Right lobe of liver (tissue), 6 donors: ENCODE measurements at places on chromosomes 1 and 21. TPM values are rescaled to one million over a fixed set of nuclear protein-coding genes. Genes with fewer than 3 reads are reported as not detected.

Gene PIGM
- total RNA-seq = 4.1 TPM

GRCh38 chr1:211697356-211697755 is 21.9 kb upstream of the NEK2 start:
- DNase-seq = no peak

- peak; percentile 49 for DNase-seq
These were observed 33.8 kb upstream of the RPL11 start for GRCh38 chr1:23657659-23658275.

Gene C1orf174
- 20.9 TPM for total RNA-seq

- no peak for DNase-seq
These were observed 72.3 kb upstream of the ARTN start for GRCh38 chr1:43861337-43861736.

Gene UBIAD1
- 7.0 TPM for total RNA-seq

DNA sequence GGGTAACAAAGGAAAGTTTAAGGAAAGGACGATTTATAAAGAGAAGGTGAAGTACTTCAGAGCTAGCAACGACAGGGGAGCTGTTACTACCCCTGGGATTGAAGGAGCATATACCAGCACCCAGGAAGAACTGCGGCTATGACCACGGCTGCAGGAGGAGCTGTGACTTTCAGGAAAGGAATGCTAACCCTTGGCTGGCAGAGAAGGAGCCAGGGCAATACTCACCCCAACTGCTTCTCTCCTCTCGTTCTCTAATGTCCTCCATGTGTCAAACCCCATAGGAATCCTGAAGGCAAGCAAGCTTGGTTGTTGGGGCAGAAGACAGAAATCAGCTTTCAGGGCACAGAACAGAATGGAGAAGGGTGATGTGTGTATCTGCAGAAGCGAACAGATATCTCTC is 120.5 kb downstream of the TMEM53 start:
- no peak for DNase-seq

DNA sequence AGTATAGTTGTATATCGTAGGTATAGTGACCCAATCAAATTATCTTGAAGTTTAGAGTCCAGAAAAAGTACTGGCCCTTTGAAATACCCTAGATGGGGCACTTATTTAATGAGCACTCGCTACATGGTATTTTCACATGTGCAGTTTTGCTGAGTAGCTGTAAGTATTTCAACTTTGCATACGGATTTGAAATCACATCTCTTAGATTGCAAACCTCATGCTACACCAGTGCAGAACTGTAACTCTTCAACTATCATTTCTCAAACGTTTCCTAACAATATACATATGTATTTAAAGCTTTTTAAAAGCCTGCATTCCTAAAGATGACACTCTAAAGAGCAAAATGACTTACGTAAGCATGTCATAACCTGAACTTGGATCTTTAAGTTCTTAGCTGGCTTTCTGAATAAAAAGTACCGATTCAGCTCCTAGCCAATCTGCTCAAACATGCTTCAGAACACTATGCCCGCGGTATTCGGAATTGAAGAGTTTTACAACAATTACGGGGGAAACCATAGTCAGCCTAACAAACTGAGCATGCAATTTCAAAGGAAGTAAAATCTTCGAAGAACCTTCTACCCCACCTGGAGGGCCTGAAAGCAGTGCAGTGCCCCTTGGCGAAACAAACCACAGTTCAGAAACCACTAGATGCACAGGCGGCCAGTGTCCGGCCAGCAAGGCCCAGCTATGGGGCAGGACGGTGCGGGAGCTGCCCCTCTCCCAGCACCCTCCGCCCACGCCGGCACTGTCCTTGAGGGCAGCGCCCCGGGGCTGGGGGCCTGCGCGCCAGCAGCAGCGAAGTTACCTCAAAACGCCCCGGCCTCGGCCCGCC is 863 bp downstream of the FH start:
- DNase-seq = peak; percentile 50

- no peak for DNase-seq
These were observed 49.4 kb downstream of the PTPRF start for GRCh38 chr1:43580039-43580438.

DNA sequence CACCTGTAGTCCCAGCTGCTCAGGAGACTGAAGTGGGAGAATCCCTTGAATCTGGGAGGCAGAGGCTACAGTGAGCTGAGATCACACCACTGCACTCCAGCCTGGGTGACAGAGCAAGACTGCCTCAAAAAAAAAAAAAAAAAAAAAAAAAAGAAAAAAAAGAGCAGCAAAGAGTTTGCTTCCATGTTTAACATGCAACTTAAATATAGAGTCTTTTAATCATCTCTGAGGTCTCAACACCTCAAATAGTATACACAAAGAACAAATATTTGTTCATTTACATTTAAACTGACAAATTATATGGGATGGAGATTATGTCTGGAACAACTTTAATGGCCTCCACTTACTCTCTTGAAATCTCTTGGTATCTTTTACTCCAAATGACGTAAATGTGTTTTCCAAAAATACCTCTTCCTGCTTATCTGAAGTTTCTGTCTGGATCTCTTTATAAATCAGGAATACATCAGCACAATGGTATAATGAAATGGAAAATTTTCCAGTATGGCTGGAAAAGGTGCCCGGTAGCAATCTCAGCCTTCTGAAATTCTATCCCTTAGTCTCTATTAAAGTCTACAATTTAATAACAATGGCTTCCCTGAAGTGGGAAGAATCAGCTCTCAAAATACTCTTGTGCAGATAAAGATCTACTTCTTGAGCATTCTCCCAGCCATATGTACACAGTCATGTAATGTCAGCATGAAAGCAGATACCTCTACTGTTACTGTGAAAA is 258.5 kb downstream of the OMA1 start:
- no peak for DNase-seq

DNA sequence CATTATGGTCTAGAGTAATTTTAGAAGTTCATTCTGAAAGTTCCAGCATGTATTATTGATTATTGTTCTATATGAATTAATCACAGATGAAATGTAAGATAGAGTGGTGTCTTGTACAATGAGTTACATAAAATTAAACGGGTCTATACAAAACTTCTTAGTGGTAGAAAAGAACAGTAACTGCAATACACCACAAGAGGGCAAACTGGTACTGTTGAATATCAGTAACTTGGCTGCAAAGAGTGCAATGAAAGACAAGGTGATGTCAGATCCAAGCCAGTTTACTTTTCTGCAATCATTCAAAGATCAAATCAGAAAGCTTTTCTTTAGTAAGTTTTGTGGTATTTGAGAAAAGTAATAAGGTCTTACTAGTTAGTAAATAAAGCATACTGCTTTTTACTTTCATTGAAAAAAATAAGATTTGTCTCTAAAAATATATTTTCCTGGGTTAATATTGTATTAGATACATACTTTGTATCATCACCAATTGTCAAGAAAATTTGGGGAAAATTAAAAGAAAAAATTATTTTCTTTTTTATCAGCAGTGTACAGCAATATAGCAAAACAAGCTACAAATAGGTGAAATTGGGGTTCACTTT is 66.4 kb upstream of the BTG3 start:
- no peak for DNase-seq

DNA sequence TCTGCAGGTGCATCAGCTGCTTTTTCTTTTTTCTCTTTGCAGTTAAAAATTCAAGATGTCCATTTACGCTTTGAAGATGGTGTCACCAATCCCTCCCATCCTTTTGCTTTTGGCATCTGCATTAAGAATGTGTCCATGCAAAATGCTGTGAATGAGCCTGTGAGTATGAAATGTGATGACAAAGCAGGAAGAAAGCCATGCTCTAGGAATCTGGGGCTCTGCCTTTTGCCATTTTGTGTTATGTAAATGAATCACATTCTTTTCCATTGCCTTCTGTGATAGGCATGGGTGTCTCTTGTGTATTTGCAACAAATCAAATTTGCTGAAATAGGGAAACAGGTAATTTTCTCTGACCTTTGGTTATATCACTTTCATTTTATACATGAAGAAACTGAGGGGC is 19.4 kb downstream of the VPS13D start:
- no peak for DNase-seq

Gene OR2AK2
- total RNA-seq = not detected

Gene ENAH
- 20.2 TPM for total RNA-seq

DNA sequence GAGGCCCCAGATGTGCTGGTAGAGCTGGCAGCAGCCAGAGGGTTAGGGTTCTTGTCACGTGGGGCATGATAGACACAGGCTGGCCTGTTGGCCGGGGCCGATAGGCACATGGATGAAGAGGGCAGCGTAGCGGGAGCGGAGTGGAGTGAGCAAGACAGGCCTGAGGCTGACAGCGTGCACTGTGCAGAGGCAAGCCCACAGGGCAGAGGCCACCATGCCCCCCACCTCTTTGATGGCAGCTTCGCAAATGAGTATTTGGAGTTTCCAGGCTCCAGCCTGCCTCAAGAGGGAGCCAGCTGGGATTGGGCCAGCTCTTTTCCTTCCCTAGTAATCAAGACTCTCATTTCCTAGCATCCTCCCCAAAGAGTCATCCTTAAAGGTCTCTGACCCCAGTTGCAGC is 43.5 kb downstream of the TMCC2 start:
- no peak for DNase-seq

Gene ST6GALNAC5
- total RNA-seq = not detected
